ENCODE measurements at places on chromosomes 11 and 22.

GRCh38 chr11:128786507-128786906, 80.6 kb downstream of the KCNJ1 start:
- DNase-seq = no peak

DNA sequence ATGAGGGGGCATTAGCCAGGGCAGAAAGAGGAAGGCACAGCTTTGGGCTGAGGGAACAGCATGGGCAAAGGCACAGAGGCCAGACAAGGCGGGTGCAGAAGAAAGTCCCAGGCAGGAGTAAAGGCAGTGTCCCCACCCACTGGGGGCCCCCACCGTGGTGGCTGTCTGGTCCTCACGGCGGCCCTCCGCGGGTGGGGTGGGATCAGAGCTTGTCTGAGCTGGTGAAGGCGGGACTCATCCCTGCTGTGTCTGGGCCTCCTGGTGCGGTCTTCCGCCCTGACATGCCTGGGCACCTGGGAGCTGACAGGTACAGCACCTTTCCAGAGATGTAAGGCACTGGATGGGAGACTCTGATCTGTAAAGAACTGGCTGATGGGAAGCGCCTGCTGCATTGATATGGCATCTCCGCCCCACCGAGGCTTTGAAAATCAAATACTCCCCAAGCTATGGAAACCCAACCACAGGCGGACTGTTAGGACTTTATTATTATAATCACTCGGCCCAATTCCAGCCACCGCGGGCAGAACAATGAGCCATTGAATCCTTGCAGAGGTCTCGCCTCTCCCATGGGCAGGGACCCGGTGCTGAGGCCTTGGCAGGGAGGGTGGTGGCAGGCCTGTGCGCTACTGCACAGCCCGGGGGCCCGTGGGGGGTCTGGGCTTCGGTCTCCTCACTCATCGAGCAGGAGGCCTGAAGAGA, 14.2 kb upstream of the GNB1L start:
- no peak for DNase-seq

- DNase-seq = no peak
Observed at GRCh38 chr22:31089160-31090100, 8.3 kb downstream of the SMTN start.

DNA sequence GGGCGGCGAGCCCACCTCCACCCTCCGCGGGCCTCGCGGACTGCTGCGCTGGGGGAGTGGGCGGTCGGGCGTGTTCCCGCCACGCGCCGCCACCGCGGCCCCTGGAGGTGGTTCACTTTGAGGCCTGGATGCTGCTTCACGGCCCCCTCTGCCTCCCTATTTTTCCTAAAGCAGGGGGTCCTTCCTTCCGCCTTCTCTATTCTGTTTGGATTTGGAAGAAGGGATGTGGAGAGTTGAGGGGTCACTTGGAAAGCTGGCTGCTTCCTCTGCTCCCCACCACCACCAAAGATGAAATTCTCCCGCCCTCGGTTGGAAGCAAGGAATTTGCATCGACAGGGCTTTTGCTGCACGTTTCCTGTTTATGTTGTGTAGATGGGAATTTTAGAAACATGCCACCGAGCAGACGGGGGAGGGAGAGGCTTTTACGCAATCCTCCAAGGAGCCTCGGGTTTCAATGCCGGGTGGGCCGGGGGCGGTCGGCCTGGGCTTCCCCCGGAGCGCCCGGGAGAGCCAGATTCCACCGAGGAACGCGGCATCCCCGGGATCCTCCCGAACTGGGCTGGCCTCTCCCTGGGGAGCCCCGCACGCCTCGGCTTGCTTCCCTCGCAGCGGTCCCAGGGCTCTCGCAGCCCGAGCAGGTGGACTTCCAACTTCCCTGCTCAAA, 403 bp upstream of the SBF2 start:
- DNase-seq = no peak

DNA sequence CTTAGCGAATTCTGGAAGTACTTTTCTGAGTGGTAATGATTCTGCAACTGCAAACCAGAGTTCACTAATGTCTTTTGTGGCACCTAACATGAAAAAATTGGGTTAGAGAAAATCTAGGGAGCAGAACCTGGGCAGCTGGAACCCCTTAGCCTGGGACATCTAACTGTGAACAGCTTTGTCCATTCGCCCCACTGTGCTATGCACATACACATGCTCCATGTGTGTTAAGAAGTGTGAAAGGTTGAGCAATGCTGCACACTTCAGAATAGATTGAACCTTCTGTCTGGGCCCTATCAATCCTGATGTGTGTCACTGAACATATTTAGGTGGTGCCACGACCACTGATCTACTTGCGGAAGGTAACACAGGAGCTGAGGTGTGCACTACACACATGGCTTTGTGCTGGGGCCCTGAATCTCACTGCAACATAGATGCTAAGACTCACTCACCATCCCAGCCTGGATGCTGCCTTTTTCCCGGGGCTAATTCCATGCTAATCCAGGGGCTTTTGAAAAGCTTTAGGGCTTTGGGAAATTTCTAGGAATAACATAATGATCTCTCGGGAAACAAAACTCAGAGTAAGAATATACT, 976.2 kb downstream of the NTM start:
- DNase-seq = no peak

DNA sequence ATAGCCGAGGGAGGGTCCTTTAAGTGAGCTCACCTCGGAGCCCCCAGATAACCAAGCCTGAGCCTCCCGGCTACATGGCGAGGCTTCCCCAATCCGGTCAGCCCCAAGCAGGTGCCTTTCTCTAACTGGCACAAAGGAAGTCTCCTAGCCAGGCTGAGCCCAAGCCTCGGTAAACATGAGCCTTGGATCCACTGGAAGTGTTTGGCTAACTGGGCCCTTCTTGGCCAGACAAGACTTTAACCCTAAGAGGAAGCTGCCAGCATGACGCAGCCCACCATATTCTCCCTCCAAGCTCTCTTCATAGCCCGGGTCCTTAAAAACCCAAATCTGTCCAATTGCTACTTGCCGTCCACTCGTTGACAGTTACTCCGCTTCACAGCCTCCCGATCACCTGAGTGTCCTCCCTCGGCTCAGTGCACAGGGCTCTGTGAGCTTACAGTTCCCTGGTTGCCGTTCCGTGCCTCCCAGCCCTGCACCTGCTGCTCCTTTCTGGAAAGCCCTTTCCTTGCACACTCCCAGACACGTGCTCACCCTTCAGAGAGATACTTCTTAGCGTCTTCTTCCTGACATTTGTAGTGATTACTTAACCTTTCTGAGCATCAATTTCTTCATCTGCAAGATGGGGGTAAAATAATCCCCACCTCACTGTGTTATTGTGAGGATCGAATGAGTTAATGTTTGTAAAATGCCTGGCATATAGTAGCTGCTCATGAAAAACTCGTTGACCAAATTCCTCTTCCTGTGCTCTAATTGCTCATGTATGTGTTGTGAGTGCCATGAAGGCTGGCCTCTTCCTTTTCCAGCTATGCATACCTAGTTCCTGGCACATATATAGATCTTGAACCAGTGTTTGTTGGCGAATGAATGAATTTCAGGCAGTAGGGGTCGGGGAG, 25.6 kb downstream of the TXN2 start:
- DNase-seq = no peak

Measured in neuronal stem cell (in vitro differentiated cells).